A172 (cell line): ENCODE measurements at places on chromosomes 3 and 15. TPM values are rescaled to one million over a fixed set of nuclear protein-coding genes. Genes with fewer than 3 reads are reported as not detected.

DNA sequence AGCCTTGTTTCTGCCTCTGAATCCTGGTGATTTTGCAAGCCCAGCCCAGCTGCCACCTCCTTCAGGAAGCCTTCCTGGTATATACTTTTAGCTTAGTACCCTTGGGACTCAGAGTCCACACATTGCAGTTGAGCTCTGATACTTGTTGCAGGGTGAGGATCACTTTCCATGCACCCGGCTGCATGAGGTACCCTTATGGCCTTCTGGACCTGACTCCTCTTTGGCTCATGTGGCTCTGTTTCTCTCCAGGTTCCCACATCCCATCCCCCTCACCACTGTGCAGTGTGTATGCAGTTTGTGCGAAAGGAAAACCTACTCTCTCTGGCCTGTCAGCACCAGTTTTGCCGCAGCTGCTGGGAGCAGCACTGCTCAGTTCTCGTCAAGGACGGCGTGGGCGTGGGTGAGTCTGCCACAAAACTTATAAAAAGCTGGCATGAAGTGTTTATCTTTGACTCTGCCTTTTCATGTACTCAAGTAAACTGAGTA lies 23.1 kb upstream of the P4HTM start:
- no peak for DNase-seq

DNA sequence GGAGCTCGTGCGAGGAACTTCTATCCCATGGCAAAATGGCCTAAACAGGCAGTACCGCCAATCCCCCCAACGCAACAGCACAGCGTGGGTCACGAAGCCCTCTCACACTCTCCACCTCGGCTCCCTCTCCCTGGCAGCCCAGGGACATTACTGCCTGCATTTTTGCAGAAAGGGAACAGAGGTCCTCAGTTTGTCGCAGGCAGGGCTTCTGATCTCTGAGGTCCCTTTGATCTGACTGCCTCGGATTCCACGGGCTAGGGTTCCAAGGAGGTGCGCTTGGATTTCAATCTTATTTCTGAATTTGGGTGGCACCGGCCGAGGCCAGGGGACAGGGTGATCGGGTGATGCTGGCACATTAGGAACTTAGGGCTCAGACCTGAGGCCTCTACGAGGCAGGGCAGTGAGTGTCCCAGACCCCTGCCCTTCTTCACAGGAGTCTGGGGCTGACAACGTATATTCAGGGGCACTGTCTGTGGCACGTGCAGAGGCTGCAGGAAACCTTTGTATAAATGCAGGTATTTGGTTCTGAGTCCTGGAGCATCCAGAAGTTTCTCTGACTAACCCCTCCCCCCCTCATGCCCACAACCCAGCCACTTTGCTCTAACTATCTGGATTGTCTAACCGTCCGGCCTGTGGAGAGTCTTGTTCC lies 197.9 kb downstream of the XXYLT1 start:
- DNase-seq: no peak

DNA sequence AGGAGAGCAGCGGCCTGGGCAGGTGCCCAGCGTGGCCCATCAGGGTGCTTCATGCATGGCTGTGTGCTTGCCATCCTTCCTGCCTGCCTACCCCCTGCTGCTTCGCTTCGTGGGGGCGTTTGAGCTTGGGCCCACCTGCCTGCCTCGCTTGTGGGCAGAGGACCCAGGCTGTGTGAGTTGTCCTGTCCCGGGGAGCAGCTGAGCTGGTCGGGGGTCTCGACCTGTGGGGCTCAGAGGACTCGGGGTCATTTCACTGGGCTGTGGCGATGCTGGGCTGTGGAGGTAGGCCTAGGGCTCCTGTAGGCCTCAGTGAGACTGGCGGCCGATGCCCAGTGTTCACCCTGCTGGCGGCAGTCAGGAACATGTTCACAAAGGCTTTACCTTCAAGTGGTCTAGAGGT lies 12.1 kb upstream of the STAB1 start:
- no peak for DNase-seq

DNA sequence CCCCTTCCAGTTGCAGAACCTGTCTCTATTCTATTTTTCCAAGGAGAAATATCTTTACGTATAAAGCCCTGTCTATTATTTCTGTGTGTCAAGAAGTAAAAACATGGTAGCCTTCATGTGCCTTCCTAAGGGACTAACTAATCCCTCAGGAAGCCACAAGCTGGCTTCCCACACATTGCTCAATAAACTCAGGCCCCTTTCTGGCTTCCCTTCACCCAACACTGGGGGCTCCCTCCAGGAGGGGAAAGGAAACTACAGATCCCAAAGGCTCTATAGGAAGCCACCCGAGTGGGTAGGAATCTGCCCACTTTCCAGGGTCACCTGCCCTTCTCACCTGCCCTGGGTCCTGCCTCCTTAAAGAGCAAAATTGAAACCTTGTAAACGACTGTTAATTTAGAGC lies 4.6 kb downstream of the TLE3 start:
- DNase-seq: no peak

DNA sequence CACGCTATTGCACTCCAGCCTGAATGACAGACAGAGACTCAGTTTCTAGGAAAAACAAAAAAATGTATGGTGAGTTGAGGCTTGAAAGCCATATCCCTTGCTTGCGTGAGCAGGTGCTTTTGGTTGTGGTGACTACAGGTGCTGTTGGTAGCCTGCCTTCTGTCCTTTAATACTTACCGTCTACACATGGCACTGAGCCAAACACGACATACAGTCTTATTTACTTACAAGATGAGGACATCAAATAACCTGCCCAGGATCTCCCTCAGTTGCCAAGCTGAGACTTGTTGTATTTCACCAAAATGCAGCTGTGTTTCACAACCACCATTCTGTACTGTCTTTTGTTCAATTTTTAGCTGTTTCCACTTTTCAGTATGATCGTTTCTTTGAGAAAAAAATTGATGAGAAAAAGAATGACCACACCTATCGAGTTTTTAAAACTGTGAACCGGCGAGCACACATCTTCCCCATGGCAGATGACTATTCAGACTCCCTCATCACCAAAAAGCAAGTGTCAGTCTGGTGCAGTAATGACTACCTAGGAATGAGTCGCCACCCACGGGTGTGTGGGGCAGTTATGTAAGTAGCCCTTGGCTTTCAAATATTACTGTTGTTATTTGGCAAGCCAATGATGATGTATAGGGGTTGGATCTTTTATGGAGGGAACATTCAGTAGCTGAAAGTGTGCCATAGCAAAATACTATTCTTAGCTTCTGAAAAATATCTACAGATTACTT lies 6.5 kb downstream of the ALAS1 start:
- DNase-seq: no peak

DNA sequence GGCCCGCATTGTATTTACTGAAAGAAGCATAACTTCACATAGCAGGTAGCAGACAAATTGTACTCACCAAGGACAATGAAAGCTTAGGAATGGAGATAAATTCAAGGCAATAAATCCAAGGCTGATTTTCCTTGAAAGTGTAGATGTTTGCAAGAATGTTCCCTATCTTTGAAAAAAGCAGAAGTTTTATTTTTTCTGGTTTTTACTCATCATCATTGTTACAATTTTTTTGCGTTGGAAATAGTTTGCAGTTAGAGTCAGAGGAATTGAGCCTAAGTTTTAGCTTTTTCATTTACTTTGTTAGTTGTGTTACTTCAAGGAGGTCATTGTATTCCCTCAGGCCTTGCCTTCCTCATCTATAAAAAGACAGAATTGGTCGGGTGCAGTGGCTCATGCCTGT lies 213.9 kb upstream of the TBL1XR1 start:
- DNase-seq: no peak

DNA sequence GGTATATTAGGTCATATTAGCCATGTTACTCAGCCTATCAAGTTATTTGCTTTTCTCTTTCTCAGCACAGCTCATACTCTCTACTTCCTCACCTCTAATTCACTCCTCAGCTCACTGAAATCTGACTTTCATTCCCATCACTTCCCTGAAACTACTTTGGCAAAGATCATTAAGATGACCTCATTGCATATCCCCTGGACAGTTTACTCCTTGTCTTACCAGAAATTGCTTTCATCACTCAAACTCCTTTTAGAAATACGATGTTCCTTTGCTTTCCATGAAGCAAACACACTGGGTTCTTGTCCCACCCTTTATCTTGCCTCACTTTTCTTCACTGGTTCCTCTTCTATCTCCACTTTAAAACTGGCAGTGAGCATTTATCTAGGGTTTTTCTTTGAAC lies 354.4 kb downstream of the TUSC7 start:
- DNase-seq: no peak

SLC27A2 gene
- not detected in 2 replicates for total RNA-seq

ERICH6 gene
- total RNA-seq: not detected in 2 replicates
